ENCODE measurements at places on chromosomes 13 and 19.

DNA sequence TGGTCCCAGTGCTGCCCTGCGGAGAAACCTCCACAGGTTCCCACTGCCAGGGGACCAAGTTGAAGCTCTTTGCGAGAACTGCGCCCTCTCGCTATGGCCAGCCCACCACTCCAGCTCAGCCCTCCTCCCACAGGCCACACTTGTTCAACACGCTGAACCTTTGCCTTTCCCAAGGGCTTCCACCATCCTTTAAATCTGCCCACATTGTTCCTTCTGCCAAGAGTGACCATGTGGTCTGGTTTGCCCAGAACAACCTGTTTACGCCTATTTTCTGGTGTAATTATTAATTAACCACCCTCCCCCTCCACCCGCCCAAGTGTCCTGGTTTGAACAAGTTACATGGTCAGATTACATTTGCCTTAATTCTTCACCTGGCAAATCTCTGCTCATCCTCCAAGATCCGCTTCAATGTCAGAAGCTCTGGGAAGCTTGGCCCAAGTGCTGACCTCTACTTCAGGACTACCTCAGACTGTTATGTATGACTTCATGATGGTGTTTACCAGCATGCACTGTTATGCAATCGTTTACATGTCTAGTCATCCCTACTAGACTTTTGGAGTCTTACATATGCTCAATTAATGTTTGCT is 12.0 kb upstream of the USP12 start:
- DNase-seq: no peak

DNA sequence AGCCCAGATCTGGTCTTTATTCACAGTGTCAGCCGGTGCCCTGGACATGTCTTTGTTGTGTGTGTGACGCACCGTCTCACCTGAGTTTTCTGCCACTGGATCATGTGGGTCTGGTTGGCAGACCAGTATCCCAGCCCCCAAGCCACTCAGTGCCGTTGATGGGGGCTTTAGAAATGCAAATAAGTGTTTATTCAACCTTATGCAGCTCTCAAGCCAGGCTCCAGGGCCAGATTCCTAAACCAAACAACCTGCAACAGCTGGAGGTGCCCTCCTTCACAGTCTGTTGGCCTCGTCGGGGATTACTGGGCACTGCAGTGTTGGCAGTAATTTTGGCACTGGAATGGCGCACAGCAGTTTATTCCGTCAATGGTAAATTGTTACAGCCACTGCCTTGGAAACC is 21.6 kb downstream of the FAM124A start:
- DNase-seq: no peak

GRCh38 chr19:16295057-16295456 is 29.6 kb upstream of the KLF2 start:
- DNase-seq: peak; percentile 66

DNA sequence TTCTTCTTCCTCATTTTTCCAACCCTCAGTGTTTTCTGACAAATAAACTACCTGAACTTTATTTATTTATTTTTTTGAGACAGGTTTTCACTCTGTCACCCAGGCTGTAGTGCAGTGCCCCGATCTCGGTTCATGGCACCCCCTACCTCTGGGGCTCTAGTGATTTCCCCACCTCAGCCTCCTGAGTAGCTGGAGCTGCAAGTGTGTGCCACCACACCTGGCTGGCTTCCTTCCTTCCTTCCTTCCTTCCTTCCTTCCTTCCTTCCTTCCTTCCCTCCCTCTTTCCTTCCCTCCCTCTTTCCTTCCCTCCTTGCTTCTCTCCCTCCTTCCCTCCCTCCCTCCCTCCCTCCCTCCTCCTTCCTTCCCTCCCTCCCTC is 32.3 kb downstream of the KCTD4 start:
- DNase-seq: no peak

DNA sequence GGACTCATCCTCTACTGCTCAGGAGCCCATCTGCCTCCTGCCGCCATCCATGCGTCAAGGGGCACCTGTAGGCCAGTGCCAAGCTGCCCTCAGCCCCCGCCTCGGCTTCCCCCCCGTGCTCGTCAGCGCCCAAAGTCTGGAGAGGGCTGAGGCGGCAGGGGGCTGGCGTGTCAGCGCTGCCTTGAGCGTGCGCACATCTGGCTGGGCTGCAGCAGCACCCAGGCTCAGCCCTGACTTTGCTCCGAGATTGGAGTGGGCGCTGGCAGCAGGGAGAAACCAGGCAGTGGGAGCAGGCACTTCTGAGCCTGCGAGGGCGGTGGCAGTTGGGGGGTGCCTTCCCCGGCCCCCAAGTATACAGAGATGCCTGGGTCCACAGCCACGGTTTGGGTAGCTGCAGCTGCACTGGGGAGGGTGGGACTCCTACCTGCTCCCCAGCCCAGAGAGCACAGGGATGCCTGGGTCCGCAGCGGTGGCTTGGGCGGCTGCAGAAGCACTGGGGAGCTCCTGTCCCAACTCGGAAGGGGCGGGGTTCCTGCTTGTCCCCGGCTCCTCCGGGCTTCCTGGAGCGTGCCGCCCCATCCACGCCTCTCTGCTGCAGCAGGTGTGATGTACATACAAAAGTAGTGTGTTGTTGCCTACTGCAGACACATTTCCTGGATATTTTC is 44.8 kb upstream of the LPAR6 start:
- no peak for DNase-seq

DNA sequence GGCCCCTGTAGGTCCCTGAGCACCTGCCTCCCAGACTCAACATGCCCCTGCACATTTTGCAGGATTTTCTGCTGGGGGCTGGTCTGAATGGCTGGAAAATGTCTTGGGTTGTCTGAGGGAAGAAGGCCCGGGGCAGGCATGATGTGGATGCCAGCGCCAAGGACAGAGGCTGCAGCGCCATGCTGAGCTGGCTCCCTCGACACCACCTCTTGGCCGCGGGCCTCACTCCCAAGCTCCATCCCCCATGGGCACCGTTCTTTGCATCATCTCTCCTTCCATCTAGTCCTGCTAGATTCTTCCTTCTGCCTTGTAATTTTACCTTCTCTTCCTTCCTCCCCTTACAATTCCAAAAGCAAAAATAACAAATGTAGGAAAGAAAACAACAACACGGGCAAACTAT is 70.6 kb downstream of the ZIC5 start:
- DNase-seq: no peak

GRCh38 chr13:109214393-109214792 is 572.0 kb downstream of the IRS2 start:
- no peak for DNase-seq

DNA sequence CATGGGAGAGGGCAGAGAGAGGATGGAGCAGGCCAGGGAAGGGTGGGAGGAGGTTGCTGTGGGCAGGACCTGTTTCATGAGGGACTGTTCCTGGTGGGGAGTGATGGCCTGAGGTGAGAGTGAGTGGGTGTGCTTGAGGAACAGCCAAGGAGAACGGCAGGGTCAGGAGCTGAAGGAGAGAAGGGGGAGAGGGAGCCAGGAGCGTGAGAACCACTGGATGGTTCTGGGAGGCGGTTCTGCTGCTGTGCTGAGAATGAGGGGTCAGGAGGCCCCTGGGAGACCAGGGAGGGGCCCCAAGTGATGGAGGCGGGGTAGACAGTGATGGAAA is 7.8 kb downstream of the SIN3B start:
- DNase-seq: no peak

DNA sequence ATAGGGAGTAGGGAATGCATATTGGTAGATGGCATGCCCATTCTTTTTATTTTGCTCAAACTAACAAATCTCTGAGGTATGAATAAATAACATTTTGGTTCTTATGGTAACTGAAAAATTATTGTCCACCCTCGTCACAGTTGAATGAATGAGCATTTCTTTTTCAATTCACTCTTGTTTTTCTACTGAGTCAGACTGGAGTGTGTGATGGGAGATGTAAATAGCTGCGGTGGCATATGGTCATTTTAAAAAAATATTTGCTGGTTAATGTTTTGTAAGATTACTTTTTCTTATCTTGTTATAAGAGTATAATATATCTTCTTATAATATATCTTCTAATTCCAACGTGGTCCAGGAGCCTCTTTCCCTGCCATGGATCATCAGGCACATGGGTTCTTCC is 586.5 kb downstream of the SLITRK5 start:
- no peak for DNase-seq

GRCh38 chr13:31903111-31903815 is 128.3 kb upstream of the FRY start:
- DNase-seq: no peak

DNA sequence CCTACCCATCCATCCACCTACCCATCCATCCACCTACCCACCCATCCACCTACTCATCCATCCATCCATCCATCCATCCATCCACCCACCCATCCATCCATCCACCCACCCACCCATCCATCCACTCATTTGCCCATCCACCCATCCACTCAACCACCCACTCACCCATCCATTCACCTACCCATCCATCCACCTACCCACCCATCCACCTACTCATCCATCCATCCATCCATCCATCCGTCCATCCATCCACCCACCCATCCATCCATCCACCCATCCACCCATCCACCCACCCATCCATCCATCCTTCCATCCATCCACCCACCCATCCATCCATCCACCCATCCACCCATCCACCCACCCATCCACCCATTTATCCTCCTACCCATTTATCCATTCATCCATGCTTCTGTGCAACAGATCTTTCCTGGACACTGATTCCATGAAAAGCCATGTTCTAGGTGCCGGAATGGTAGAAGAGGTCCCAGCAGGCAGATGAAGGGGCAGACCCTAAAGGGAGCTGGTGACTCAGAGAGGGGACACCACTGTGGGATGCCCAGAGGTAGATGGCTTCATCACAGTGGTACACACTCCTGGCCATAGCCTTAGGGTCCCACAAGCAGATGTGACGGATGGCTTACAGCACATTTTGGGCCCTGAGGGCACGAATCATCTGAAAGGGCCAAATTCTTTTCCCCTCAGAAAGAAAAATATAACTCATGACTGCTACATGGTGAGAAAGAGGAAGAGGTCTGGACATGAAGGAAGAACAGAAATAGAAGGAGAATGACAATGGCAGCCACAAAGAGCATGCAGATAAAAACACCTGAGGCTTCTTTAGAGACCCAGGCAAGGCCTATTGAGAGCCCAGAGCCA is 76.0 kb downstream of the KCTD15 start:
- DNase-seq: no peak

- no peak for DNase-seq
Measured at GRCh38 chr19:34676697-34677385, at the start of gene SCGB2B2. Gene SCGB2B2, minus strand, starts transcription at chr19:34677159. Its CDS starts 82,596 bp downstream, at chr19:34594563.

GRCh38 chr13:26378116-26378515 is 124.2 kb downstream of the CDK8 start:
- no peak for DNase-seq

DNA sequence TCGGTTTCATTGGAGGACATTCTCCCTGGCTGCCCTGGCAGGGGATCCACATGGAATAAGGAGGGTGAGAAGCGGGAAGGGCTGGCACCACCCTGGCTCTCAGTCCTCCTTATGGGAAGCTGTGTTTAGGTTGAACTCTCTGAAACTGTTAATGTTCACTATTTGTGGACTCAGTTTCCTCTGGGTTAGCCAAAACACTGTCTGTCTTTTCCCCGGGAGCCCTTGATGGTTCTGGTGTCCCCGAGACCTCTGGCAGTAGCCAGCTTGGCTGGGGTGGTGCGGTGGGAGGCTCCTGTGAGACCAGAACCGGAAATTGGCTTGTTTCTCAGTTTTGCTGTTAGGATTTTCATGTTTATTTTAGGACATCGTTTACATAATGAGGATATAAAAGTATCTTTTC is 48.3 kb upstream of the TEX29 start:
- no peak for DNase-seq

DNA sequence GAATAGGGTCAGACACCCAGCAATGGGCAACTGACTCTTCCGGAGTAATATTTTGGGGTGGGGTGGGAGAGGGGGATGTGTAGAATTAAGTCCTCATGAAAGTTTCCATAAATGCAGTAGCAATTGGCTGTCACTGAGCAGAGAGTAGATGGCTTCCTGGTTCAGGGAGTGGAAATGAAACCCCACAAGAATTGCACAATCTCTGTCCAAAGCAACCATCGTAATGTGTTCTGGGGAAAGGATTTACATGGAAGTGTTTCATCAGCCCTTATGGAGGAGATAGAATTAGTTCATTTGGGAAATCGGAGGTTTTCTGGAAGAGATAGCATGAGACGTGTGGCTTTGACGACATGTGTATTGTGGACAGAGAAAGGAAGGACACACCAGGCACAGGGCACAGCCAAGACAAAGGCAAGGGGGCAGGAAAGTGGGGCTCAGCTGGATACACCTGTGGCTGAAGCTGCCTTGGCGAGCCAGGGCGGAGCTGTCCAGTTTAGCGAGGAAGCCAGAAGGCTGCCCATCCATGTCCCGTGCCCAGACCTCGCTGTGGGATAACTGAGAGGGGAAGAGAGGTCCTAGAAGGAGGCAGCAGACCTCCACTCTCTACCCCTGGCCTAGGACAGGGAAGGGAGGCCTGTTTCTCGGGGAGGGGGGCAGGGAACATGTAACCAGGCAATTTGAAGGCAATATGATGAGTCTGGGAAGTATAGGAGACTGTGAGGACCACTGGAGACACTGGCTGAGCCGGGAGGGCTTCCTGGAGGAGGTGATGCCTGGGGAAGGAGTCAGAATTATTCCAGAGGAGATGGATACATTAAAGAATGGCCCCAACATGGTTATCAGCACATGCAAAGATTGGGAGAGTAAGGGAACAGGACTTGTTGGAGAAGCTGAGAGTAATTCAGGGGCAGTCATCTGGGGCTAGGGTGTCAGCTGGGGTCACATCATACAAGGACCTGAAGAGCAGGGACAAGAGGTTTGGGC is 2.6 kb upstream of the CLEC4G start:
- peak; percentile 12 for DNase-seq

GRCh38 chr19:54502518-54503048 is at the start of gene LAIR2:
Gene LAIR2, plus strand, starts transcription at chr19:54502831. Its CDS starts 88 bp downstream, at chr19:54502919.
- DNase-seq: no peak

DNA sequence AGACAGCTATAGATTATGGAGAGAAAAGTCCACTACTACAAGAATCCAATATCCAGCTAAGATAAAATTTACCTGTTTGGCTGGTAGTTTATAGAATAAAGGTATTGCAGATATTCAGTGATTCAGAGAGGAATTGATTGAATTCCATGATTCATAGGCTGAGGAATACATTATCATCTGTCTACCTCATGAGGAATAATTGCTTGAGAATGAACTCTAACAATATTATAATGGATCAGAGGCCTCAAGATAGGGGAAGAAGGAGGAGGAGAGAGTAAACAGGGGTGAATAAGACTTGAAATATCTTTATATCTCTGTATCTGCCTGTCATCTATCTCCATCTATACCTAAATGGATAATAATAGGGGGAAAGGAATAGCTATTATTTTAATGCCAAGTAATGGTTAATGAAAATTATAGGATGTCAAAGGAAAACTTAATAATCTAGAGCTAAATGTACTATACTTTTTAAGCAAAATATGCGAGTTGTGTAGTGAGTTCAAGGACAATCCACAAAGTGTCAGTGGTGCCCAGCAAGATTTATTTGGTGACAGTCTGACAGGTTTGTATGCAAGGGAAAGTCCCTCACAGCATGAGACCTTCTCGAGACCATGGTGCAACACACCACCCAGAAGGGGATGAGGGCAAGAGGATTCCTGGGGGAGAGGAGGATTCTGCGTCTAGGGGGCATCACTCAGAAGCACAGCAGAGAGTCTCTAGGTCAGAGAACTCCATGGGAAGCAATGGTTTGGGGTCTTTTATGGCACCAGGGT is 224.5 kb downstream of the GPC5 start:
- DNase-seq: no peak

Data from muscle of arm (tissue), 14 donors.